Anterior cingulate cortex (tissue), 58 donors: ENCODE measurements at places on chromosomes 6 and 20.

DNA sequence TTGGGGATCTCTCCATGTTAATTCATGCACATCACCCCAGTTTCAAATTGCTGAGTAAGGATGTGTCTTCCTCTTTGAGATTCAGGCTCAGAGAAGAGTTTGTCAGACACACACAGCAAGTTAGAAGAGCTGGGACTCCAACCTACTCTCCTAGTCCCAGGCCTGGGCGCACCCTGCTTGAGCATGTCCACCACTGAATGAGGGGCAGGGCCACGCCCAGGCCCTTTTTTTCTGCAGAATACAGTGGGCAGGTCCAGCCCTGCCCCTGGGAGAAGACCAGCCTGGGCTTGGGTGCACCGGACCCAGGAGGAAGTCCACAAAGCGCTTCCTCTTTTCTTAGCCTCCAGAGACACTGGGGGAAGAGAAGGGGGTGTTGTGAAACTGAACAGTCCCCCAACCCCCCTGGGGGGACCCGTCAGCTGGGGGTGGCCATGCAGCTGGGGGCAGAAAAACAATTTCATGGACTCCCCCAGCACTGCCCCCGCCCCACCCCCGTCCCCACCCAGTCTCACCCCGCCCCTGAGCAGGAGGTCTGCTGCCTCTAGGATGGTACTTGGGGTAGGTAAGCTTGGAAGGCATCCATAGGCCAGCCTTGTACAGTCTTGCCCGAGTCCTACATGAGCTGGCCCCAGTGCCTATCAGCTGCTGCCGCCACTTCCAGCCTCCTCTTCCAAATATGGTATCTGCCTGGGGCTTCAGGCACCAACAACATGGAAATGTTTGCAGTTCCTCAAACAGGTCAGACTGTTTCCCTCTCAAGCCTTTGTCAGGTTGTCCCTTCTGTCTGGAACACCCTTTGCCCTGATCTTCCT is 11.7 kb upstream of the HCK start:
- peak; percentile 14 for DNase-seq

DNA sequence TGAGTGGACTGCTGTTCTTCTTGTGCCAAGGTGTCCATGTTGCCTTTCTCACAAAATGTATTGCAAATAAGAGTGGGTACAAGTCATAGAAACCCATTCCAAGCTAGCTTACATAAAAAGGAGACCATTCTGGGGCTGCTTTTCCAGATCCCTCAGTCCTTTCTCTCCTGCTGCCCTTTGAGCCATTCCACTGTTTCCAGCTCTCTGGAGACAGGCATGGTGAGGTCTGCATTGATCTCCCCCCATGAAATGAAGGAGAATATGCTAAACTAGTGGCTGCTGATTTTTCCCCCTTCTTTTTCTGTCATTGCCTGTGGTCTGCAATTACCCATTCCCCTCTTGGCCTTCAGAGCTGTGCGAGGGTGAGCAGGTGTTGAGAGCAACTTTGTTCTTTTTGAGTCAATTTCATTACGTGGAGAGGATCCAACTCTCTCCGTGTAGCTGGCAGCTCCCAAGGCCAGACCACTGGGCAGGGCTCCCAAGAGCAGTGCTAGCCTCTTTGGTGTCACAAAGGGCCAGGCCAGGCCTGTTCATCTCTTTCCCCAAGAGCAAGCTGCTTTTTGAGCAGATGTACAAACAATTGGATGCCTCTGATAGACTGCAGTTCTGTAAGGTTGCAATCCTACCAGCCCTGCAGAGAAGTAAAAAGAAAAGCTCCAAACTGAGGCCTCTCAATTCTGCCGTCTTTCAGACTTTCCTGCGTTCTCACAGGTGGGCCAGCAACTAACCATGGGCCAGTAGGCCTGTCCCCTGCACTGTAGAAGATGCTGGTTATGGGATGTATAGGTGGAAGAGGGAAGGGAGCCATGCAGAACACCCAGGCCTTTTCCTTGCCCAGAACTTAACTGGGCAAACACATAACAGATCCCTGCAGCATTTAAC is 96.1 kb upstream of the ARMC2 start:
- no peak for DNase-seq

DNA sequence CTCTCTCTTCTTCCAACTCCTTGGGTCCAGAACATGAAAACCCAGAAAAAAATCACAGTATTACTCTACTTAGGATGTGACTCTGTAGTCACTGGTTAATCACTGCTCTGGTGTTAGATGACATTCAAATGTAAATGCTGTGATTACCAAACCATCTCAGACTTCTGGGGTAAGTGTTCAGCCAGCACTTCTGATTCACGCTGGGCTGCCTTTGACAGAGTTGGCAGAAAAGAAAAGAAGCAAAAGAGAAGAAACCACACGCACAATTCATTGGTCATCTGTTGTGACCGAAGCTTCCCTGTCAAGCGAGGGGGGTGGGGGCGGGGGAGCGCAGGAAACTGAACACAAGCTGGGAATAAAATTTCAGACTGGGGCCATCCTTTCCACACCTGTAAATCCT is 82.7 kb downstream of the PSMG4 start:
- DNase-seq = peak; percentile 26

DNA sequence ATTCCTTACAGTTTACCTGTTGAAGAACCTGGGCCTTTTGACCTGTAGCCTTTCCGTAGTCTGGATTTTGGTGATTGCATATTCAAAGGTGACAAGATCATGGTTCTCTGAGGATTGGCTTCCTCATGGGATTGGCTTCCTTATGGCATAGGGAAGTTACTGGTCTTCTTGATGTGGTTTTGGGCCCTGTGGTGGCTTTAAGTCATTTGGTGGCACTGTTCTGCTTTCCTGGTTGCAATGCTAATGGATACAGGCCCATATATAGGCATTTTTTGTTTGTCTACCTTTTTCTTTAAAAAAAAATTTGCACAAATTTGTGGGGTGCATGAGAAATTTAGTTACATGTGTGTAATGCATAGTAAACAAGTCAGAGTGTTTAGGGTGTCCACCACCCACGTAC is 185.7 kb downstream of the CDKAL1 start:
- DNase-seq = no peak

- no peak for DNase-seq
Observed at GRCh38 chr20:58987790-58988564, 6.9 kb downstream of the NELFCD start.

DNA sequence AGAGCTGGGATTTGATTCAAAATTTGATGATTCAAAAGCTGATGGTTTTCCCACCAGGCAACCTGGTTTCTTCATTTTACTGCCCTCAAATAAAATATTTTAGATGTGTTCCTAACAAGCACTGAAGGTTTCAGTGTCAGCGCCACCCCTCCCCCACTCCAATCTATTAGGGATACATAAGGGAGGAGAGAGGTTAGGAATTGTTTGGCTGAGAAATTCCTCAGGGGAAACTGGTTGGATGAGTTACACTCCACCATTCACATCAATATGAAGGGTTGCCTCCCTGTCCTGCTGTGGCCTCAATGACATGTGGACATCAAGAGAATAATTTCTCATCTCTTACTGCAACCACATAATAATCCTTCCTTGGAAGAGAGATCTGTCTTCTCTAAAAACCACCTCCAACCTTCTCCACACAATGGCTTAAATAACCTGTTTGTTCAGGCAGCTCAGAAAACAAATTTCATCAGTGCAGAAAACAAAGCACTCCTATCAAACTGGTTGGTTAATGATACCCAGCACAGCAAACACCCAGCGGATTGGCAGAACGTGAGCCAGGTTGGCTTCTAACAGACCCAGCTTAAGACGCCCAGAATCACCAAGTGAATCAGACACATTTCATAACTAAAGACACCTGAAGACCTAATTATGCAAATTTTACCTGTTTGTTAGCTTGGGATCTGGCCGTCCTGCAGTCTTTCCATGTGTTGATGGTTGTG is 136.0 kb upstream of the SGK1 start:
- no peak for DNase-seq

DNA sequence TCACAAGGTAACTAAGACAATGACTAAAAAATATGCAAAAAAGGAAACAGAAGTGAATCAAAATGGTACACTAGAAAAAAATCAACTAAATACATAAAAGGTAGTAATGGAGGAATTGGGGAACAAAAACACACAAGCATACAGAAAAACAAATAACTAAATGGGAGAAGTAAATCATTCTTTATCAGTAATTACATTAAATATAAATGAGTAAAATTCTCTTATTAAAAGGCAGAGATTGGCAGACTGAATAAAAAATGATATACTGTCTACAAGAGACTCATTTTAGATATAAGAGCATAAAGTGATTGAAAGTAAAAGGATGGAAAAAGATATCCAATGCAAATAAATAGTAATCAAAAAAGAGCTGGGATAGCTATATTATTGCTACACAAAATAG is 39.4 kb upstream of the VEGFA start:
- no peak for DNase-seq

DNA sequence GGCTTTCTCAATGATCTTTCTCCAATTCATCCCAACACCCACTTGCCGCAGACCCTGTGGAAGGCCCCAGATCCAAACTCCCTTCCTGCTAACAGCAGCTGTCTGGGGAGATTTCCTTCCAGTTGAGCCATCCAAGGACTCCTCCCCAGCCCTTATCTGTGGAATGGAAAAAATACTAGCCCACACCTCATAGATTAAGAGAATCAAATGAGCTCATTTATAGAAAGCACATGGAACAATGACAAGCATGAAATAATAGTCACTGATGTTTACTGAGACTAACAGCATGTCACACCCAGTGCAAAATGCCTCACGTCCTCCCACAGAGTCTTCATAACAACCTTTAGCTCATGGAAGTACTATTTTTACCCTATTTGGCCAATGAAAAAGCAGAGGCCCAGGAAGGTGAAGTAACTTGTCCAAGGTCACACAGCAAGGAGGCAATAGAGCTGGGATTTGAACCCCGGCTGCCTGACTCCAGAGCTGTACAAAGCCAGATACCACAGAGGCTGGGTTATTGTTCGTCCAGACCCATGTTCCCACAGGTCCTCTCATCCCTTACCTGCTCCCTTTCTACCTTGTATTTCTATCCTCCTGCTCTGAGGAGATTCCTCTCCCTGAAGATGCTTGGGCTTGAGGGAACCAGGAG is 23.4 kb upstream of the PTGIS start:
- DNase-seq = no peak

DNA sequence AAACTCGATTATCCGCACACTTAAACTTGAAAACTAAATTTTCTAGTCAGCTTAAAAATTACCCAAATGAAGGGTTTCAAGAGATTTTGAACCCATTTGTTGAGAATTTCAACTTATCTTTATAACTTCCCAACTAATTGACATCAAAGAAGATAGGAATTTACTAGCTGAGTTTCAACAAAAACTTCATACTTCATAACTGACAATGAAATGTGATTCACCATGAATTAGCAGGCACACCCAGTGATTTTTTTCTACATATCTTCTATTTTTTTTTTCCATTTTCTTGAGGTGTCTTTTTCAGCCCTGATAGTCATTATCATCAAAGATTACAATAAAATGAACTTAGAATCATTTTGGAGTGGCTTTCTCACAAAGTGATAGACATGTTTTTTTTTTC is 26.7 kb downstream of the TNFAIP3 start:
- DNase-seq = no peak

- no peak for DNase-seq
Observed at GRCh38 chr6:49339096-49339495, 124.0 kb downstream of the MMUT start.

- DNase-seq = no peak
Observed at GRCh38 chr6:127570739-127571389, 6.1 kb upstream of the C6orf58 start.

GRCh38 chr6:951399-952181 is 258.7 kb upstream of the EXOC2 start:
- DNase-seq = no peak

DNA sequence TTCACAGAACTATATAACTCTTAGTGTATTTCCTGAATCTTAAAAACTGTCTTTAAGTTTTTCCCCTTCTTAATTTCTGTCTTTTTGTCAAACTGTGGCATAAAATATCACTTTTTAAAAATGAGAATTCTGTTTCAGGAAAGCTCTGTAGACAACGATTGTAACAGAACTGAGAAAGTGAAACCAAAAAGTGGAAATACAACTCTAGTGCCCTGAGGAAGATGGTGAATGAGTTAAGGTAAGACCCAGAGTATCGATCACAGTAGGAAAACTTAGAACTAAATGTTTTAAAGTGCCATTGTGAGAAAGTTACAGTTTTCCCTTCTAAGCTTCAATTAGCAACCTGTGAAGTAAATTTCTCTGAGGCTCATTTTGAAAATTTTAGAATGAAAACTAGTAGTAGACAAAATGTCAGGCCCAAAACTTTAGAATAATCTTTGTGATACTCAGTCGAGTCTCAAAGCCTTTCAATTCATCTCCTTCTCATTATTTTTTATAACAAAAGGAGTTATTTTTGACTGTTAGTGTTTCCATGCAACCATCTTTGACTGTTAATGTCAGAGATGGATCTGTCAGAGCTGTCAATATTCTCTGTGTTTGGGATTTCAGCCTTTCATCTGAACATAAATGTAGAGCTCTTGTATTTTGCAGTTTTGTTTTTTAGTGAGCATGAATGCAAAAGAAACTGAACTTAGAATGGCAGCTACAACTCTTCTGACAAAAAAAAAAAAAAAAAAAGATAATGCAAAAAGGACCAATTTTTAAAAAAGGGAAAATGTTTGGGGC is 19.0 kb upstream of the TRDN start:
- no peak for DNase-seq

DNA sequence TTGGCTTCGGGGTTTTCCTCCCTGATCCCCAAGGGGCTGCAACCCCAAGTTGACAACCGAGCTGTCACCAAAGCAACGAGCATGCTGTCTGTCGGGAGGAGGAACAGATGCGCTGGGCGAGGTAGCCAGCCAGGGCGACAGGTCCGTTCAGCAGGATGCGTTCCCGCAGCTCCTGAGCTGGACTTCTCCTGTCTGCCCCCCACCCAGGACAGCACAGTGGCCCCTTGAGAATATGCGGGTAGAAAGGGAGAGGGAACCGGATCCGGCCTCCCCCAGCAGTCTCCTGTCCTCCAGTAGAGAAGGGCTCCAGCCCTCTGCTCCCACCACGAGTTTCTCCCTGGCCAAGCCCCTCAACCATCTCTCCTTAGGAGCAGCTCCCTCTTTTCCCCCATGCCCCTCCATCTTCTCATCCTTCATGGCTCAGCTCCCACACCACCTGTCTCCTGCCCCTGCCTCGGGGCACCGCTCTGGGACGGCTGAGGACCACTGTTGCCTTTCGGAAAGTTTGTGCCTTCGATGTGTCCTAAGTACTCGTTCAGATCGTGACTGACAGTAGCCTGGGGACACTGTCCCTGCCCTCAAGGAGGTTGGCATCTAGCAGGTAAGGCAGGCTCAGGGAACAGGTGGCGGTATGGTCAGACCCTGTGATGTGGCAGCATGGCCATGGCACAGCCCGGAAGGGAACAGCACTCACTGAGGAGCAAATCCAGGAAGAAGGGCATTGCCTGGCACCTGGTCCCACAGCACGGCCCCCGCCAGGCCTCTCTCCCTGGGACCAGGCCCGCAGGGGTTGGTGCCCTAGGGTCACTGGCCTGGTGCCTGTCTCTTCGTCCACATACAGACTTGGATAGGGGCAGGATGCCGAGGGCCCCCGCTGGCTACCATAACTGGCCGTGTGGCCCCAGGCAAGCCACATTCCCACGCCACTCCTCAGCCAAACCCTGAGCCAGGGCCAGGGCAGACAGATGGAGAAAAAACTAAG is 96.3 kb downstream of the ASXL1 start:
- DNase-seq = no peak
